ENCODE measurements at places on chromosomes 3 and 15. TPM values are rescaled to one million over a fixed set of nuclear protein-coding genes. Genes with fewer than 3 reads are reported as not detected.

The RBP2 gene
- not detected for total RNA-seq

The ARRDC4 gene
- 21.8 TPM for total RNA-seq

The MAGEL2 gene
- 0.14 TPM for total RNA-seq

The DUOX1 gene
- 3.3 TPM for total RNA-seq

The FOXB1 gene
- total RNA-seq, result not detected

The BAHD1 gene
- total RNA-seq, result 15.4 TPM

The ZNF385D gene
- total RNA-seq, result 1.2 TPM

The FGD5 gene
- 17.1 TPM for total RNA-seq

The MME gene
- total RNA-seq, result 3.5 TPM

The CYP1A2 gene
- total RNA-seq, result not detected

The STAC gene
- total RNA-seq, result 0.31 TPM

The CTXN2 gene
- total RNA-seq, result not detected

The ARGFX gene
- total RNA-seq, result not detected

The XCR1 gene
- total RNA-seq, result not detected

The SKOR1 gene
- total RNA-seq, result 0.28 TPM

The IQCF5 gene
- not detected for total RNA-seq
